ENCODE measurements at places on chromosomes 5 and 9.

DNA sequence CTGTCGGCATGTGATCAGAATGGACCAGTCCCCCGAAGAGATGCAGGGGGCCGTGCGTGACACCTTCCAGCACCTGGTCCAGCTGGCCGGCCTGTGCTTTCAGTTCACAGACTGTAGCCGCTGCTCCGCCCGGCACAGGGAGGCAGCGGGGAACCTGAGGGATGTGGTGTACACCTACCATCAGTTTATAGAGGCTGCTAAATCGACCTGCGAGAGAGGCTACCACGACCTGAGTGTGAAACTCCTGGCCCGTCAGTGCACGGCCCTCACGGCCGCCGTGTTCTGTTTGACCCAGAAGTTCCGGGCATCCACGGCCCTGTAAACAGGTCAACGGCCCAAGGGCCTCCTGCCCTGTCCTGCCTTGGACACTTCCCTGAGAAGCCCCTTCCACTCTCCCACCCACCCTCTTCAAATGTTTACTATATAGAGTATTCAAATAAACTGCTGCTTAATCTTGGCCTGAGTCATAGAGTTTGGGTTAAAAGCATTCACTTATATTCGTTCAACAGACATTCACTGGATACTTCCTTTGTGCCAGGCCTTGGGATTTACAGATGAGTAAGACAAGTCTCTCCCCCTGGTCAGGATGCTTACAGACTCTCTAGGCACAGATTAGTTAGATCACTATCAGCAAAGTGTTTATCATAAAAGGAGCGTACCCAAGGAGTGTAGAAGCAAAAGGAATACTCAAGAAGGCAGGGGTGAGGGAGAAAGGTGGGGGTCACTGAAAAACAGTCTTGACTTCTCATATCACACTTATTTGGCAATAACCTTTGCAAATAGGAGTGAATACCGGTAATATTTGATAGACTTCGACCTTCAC, 6.9 kb upstream of the TRMT10B start:
- no peak for DNase-seq

GRCh38 chr5:133241179-133242092, 189.6 kb downstream of the HSPA4 start:
- no peak for DNase-seq

- DNase-seq, result no peak
These were observed 32.5 kb upstream of the GNA14 start for GRCh38 chr9:77680581-77680980.

- DNase-seq, result peak; percentile 8
These were observed 80.0 kb upstream of the TNC start for GRCh38 chr9:115198001-115198400.

- no peak for DNase-seq
These were observed 665.0 kb upstream of the RGMB start for GRCh38 chr5:98108497-98108896.

GRCh38 chr5:8247049-8247899, 378.3 kb downstream of the MTRR start:
- DNase-seq, result no peak

DNA sequence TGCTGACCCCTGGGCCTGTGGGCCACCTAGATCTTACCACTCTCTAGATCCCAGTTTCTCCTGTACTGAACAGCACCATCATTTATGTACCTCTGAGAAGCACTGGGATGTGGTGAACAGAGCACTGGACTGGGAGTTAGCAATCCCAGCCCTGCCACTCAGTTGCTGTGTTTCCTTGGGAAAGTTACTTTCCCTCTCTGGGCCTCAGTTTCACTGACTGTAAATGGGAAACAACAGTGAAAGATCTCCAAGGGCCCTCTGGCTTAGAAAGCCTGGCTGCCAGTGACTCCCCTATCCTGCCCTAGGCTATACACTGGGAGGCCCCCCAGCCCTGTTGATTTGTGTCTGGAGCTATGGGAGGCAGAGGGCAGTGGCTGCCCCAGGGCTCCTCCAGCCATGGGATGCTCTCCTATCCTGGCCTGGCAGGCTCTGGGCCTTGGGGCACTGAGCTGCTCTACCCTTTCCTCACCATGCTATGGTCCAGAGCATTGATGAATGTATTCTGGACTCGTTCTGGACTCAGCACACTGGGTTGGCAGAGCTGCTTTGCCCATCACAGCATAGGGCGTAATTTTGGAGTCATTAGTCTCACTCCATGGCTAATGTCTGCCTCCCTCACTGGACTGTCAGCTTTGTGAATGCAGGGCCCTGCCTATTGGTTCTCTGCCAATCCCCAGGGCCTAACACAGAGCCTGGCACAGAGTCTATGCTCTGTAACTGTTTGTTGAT, 99.3 kb downstream of the RGS3 start:
- DNase-seq, result peak; percentile 43

DNA sequence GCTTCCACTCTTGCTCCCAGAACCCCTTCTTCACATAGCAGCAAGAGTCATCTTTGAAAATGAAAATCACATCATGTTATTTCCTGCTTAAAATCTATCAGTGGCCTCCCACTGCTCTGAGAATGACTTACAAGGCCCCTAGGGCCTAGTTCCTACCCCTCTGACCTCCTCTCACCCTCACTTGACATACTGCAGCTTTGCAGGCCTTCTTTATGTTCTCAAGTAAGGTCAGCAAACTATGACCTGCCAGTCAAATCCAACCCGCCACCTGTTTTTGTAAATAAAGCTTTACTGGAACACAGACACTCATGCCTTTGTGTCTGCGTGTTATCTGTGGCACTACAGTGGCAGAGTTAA, 185.7 kb downstream of the NR3C1 start:
- DNase-seq, result no peak

- DNase-seq, result no peak
These were observed 10.3 kb downstream of the ANKH start for GRCh38 chr5:14861123-14861765.

GRCh38 chr9:95080961-95081647, 236.4 kb downstream of the FANCC start:
- DNase-seq, result peak; percentile 88

GRCh38 chr9:35774907-35775635, 16.3 kb upstream of the NPR2 start:
- no peak for DNase-seq

DNA sequence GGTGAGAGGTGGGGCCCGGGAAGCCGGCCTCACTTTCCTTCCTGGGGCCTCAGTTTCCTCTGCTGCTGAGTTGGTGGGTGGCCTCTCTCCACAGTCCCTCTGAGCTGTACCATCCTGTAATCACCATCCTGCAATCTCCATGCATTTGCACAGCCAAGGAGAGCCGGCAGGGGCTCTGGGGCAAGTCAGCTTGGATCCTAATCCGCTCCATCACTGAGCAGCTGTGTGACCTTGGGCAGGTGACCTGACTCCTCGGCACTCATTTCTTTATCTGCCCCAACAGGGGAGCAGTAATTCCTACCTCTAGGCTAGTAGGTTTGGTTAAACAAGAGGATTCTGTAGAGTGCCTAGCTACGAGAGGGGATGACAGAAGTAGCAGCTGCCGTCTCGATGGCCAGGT, 88.2 kb upstream of the ZNF618 start:
- no peak for DNase-seq

DNA sequence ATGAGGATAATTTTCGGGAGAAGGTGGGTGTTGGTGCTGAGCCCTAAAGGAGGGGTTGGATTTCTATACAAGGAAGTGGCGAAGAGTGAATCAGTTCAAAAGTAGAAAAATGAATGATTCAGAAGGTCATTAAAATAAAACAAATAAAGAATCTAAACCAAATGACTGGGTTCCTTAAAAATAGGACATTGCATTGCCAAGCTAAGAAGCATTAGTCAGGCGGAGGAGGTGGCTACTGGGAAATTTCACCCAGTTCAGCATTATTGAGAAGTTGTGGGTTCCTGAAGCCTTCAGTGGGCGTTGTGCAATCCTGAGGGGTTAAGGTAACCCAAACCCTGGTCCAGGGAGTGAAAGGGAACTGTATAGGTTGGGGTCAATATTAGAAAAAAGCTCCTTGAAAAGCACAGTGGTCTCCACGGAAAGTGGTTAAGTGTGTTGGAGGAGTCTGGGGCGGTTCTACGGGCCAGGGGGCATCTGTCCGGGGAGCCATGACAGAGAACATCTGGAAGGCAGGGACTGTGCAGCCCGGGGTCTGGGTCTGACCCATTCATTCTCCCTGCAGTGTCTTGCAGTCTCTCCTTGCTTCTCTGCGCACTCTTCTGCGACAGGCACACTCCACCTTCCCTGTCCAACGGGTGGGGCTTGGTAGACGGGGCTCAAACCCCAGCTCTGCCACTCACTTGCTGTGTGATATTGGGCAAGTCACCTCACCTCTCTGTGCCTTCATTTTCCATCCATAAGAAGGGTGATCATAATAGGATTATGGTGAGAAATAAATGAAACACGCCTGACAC, 27.6 kb upstream of the DUSP1 start:
- no peak for DNase-seq

DNA sequence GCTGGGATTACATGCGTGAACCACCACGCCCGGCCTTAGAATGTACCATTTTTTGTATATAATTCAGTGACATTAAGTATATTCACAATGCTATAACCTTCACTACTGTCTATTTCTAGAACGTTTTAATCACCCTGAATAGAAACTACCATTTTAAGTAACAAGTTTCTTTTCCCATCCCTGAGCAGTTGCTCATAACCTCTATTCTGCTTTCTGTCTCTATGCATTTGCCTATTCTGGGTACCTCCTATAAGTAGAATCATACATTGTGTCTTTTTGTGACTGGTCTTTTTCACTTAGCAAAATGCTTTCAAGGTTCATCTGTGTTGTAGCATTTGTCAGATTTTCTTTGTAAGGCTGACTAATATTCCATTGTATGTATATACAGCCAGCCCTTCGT, 39.9 kb downstream of the DDX46 start:
- no peak for DNase-seq

- DNase-seq, result no peak
These were observed 118.4 kb downstream of the GDNF start for GRCh38 chr5:37721447-37721871.

DNA sequence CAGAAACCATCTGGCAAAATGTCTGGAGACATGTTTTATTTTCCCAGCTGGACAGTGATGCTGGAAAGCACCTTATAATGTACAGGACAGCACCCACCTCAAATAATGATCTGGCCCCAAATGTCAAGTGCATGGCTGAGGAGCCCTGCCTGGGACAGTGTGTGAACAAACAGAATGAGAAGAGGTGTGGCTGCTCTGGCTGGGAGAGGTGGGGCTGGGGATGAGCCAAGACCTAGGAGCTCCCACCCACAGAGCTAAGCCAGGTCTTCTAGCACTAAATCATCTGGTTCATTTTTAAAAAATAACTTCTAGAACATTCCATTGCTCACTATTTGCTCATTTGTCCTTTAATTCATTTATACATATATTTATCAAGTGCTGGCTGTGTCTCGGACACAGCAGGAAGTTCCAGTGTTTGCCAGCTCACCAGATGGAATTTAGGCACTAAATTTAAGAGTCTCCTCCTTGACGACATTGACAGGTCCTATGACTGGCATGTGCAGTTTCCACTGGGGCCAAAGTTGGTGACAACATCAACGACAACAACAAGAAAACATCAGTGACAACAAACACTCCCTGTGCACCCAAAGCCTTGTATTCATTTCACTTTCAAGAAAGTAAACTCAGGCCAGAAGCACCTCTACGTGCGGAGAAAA, 59.1 kb downstream of the GTF3C4 start:
- no peak for DNase-seq

- DNase-seq, result no peak
These were observed 3.5 kb downstream of the USP20 start for GRCh38 chr9:129838707-129839259.

DNA sequence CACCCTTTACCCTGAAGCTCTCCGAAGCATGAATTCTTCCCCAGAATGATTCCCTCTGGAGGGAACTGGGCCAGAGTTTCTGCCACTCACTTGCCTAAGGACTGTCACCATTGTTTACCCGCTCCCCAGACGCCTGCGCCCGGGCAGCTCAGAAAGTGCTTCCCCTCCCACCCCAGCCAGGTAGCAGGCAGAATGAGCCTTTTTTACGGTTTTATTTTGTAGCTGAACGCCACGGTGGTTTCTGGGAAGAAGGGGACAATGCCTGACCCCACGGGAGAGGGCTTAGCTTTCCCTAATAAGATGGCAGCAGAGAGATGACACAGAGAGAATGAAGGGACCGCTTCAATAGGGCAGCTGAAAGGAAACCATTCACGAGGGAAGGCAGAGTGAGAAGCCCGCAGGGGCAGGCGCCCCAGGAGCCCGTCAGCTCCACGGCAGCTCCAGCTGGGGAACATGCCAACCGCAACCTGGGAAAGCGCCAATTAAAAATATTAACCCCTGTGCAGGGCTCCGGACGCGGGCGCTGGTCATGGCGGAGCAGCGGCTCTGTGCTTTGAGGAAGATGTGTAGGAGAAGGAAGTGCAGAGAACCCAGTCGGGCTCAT, 20.4 kb upstream of the NTNG2 start:
- DNase-seq, result no peak

DNA sequence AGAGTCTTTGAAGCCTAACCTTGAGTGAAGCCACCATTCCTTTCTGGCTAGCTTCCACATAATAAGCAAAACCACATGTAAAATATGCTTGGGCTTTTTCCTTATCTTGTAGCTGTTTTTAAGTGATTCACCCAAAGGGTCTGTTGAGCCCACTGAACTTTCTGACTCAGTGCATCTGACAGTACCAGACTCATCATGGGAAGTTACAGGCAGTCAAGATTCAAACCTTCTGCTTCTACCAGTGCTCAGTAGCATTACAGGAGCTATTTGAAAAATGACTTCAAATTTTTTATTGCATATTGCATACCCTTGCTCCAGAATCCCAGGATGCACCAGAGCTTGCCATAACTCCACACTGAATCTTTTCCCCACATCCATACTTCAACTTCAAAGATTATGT, 87.5 kb upstream of the PTPRD start:
- DNase-seq, result no peak

DNA sequence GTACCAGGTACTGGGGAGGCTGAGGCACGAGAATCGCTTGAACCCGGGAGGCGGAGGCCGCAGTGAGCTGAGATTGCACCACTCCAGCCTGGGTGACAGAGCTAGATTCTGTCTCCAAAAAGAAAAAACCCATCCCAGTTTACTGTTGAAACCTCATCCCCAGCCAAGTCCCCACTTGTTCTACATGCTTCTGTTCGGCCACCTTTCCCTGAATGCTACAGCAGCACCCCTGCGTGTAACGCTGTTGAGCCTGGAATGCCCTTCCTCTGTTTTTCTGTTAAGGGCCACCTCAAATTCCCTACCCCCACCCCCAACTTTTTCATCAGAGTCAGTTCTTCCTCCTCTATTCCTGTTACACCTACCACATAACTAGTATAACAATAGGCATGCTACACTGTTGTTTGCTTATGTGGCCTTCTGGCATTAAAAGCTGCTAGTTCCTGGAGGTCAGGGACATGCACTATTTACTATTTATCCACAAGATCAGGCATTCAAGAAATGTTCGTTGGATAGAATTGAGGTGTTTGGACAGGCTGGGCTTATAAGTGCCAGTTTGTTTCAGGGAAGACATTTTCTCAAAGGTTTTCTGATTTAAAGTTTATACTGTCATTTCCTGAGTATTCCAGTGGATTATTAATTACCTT, 47.1 kb upstream of the C5orf47 start:
- DNase-seq, result no peak

- no peak for DNase-seq
These were observed 27.6 kb upstream of the TESK1 start for GRCh38 chr9:35577486-35577885.

- no peak for DNase-seq
These were observed 645.4 kb downstream of the PRELID2 start for GRCh38 chr5:145189746-145190145.

GRCh38 chr9:28956116-28956880, 1383.0 kb upstream of the C9orf72 start:
- DNase-seq, result no peak

- no peak for DNase-seq
These were observed 139.0 kb upstream of the SLC27A6 start for GRCh38 chr5:128826275-128826674.

Measured in dorsolateral prefrontal cortex (tissue), 122 donors.